T-helper 22 cell (primary cell): ENCODE measurements at places on chromosomes 4 and X.

DNA sequence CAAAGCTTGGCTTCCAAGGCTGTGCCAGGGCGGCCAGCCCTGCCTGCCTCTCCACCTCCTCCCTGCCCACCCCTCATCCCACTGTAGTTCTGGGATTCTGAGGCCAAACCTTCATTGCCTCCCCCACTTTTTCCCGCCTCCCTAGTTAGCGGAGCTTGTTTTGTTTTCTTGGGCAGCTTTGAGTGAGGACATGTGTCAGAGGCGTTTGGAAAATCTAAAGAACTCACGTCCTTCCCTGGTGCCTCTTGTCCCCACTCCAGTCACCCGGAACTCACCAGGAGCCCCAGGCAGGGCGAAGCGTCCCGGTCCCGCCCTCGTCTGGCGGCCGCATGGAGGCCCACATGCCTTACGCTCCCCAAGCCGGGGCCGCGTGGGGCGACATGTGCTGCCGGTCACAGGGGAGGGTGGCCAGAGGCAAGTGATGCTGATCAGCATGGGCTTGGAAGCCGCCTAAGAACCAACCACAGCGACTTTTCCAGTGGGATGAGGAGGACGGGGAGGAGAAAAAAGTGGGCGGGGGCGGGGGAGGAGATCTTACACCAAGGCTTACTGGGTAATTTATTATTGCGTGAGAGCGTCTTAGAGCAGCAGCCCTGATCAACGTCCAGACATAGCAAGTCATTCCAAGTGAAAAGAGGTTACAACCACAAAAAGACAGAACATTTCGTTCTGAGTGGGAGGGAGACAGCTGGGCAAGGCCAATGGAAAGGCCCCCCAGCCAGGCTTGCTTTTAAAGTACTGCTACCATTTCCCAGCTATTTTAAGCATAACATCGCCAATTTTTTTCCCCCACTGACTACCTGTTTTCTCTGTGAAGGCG, 48.5 kb downstream of the PRPS1 start:
- peak; percentile 22 for DNase-seq

DNA sequence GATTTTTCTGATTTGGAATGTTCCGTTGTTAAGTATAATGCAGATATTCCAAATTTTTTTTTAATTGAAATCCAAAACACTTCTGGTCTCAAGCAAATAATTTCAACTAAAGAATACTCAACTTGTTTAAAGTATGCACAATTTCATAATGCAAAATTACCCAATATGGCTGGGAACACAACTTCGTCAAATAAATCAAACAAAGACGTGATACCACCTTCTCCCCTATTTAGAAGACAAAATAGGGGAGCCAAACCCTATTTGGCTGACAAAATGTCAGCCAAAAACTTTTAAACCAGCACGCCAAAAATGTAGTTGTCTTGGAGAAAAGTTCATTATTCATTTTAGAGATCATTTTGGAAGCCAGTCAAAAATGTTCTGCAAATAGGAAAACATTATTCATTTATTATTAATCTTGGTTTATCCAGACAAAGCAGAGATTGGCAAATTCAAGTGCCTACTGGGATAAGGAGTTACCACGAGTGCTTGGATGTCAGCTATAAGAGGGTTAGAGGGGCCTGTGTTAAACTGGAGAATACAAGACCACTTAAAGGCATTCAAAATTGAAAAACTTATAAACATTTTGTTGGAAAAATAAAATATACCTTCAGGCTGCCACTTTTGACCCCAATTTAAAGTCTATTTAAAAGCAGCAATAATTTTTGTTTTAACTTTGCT, 3.3 kb upstream of the TKTL2 start:
- DNase-seq, result no peak

- DNase-seq, result no peak
Measured at GRCh38 chr4:6983544-6984142, 59.5 kb upstream of the TADA2B start.

DNA sequence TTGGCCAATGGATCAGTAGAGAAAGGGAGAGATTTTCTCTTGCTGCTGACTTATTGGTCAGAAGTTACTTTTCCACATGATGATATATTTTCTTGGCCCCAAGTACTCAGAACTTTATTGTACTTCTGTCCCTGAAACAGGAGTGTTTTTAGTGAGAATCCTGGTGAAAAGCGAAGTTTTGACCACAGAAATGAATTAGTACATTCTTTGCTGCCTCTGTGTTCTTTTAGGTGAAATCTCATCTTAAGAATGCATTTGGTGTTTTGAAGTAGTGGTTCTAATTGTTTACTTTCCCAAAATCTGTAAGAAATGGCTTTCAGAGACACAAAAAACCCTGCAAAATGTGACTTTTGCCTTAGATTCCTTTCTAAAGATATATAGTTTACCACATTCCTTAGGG, 240.4 kb downstream of the FRMPD4 start:
- no peak for DNase-seq

- DNase-seq, result no peak
Measured at GRCh38 chr4:64911846-64912245, 502.6 kb upstream of the TECRL start.

DNA sequence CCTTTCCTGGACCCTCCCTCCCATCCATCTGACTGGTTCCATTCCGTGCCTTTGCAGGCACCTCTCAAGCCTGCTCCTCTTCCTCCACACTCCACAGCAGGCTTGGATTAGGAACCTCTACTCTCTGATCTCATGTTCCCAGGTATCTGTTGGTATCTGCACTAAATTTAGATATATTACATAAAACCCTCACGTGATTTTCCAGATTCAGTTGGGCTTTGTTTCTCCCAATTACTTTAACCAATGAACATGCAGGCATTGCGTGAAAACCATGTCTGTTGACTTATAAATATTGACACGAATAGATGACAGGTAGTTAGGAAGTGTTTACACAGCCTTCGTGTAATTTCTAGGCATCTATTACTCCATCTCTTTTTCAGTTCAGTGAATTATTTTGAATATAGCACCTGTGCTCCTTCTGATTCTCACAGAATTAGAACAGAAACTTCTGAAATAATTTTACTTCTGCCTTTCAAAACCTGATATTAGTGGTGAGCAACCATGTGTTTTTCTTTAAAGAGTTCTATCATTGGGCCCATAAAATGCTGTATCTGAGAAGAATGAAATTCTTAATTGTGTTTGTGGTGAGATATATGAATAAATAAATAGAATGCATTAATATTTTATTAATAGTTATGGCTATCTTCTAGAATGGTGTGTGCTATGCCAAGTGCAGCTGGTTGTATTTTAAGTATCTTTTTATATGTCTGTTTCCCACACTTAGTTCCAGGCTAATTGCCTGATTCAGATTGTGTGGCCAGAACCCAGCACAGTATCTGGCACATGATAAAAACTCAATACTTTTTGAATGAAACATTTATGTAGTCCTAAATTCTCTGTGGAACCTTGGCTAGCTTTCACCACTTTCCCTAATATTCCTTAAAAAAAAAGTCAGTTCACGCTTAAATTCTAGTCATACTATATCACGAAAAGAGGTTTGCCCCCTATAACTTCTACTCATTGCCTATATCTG, 304.8 kb downstream of the QDPR start:
- no peak for DNase-seq

- DNase-seq, result no peak
Measured at GRCh38 chr4:53183754-53184153, 182.1 kb downstream of the SCFD2 start.

DNA sequence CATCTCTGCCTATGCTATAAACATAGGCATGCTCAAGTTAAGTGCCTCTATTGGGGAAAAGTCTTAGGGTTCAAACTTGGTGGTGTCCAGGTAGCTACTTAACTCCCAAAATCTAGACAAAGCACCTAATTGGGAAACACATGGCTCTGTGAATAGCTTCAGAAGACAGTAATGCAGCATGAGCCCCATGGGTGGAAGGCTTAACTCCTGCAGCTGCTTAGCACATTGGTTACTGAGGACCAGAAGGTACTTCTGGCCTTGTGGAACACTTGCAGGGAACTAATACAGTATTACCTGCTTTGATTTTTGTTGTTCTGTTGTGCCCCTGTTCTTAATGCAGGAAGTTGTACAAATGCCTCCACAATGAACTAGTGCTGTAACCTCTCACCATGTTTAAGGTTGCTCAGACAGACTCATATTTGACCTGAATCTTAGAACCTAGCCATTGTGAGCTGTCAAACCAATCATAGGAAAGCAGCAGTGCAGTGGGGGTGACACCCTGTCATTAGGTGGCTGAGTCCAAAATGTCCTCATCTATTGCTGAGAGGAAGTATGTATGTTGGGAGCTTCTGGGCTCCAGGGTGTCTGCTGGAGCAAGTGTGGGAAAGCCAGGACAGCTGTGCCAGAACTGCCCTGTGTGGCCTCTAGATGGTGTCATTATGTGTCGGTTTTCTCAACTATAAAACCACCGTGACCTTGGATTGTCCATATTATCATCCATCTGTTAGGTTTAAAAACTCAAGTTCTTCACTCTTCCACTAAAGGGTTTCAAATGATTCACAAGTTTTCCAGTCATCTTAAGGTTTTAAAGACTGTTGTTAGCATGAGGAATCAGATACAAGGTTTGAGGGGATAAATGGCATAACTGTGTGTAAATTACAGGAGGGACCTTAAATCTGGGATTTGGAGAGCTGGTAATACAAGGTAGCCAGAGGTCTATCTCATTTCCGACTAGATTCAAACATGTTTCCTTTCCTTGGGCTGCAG, 69.9 kb upstream of the WDR1 start:
- DNase-seq, result no peak

DNA sequence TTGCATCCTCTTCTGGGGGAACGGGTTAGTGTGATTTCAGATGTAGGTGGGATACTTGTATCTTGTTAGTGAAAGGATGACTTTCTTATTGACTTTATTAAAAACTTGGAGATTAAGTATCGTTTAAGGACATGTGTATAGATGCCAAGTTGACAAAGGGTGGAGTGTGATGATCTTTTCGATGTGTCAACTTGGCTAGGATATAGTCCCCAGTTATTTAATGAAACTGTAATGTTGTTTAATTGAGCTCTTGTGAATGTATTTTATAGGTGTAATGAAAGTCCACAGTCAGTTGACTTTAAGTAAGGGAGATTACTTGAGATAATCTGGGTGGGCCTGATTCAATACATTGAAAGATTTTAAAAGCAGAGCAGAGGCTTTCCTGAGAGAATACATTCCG, 127.0 kb downstream of the AASDH start:
- no peak for DNase-seq
